ENCODE measurements at places on chromosomes 6 and 20. TPM values are rescaled to one million over a fixed set of nuclear protein-coding genes. Genes with fewer than 3 reads are reported as not detected.

NRSN1 gene
- 0.64 TPM for total RNA-seq

PDYN gene
- total RNA-seq = not detected

DNA sequence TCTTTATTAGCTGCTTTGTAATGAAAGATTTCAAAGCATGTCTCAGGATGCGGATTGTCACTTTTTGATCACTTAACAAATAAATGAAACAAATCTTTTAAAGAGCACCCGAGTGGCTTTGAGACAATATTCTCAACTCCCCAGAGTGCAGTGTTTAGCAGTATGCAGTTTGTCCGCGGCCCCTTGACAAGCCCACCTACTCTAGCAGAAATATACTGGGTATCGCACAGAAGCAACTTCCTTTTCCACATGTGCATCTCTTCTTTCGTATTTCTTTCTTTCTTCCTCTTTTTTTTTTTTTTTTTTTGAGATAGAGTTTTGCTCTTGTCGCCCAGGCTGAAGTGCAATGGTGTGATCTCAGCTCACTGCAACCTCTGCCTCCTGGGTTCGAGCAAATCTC, 84.5 kb upstream of the FAM184A start:
- no peak overlapping the region for H3K4me3 ChIP-seq
- H3K27ac ChIP-seq = no peak overlapping the region
- no peak for DNase-seq
- no peaks in the 10 kb centered on the region for H3K4me1 ChIP-seq

DNA sequence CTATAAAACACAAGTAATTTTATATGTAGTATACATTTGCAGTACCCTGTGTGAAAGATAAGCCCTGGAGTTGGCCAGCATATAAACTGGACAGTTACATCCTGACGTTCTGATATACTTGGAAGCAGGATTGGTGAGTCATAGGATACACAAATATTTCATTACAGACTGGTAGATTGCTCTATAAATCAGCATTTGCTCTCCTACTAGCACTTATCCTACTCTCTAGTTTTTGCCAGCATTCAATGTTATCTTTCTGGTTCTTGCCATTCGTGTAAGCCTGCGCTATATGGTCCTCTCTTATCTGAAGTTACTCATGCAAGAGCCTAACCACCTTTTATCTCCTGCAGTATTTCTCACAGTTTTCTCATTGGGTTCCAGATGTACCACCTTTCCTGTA, 680.2 kb upstream of the MMS22L start:
- no peaks in the 10 kb centered on the region for H3K36me3 ChIP-seq
- no peak for DNase-seq
- no peaks in the 10 kb centered on the region for H3K4me1 ChIP-seq
- no peaks in the 10 kb centered on the region for H3K27me3 ChIP-seq
- H3K4me3 ChIP-seq = no peak overlapping the region
- H3K27ac ChIP-seq = no peak overlapping the region

KIF6 gene
- 0.08 TPM for total RNA-seq

PLAGL1 gene
- 30.2 TPM for total RNA-seq

- H3K27me3 ChIP-seq = no peaks in the 10 kb centered on the region
- no peak overlapping the region for H3K27ac ChIP-seq
- H3K4me1 ChIP-seq = no peaks in the 10 kb centered on the region
- DNase-seq = no peak
- H3K36me3 ChIP-seq = no peaks in the 10 kb centered on the region
- H3K4me3 ChIP-seq = no peak overlapping the region
Measured at GRCh38 chr6:167980911-167981580, 16.4 kb upstream of the KIF25 start.

DNA sequence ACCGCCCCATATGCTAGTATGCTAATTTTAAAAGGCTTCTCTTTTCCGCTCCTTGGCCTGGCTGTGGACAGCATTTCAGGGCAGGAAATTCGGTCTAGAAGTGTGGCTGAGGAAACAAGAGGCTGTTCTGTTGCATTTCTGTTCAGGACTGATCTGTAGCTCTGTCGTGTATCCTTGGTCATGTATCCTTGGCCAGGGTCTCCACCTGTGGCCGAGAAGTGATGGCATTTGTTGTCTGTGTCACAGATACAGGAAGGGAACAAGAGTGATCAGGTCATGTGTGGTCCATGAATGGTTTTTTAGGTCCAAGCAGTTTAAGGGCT, 300.5 kb upstream of the SUPT3H start:
- H3K4me1 ChIP-seq = no peaks in the 10 kb centered on the region
- H3K4me3 ChIP-seq = no peak overlapping the region

DNA sequence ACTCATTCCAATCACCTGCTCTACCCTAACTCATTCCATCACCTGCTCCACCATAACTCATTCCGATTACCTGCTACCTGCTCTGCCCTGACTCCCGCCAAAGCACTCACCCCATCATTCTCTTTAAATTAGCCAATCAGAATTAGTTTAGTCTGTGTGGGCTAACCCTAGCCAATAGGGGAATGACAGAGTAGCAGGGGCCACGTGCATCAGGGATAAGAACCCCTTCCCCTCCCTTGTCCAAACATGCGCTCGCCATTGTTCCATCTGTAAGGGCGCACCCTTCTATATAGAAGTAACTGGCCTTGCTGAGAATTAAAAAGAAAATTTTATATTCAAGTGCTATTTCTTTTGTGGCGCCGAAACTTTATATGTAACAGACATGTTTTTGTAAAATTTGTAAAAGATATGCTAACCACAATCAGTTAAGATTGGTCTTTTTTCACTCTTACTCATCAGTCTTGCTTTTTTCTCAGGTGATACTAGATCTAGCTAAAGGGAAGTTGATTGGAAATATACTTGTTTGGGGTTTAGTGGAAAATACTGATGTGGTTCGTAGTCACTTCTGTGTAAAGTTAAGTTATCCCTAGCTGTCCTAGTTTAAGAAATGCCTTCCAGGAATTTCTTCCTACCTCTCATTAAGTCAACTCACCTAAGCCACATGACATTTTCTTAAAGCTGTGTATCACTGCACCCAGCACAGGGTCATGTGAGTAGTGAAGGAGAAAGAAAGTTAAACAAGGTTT, 16.5 kb downstream of the RTN4IP1 start:
- no peak overlapping the region for H3K4me3 ChIP-seq
- H3K27ac ChIP-seq = no peak overlapping the region
- H3K36me3 ChIP-seq = no peaks in the 10 kb centered on the region
- no peaks in the 10 kb centered on the region for H3K27me3 ChIP-seq
- no peaks in the 10 kb centered on the region for H3K4me1 ChIP-seq
- DNase-seq = no peak

DNA sequence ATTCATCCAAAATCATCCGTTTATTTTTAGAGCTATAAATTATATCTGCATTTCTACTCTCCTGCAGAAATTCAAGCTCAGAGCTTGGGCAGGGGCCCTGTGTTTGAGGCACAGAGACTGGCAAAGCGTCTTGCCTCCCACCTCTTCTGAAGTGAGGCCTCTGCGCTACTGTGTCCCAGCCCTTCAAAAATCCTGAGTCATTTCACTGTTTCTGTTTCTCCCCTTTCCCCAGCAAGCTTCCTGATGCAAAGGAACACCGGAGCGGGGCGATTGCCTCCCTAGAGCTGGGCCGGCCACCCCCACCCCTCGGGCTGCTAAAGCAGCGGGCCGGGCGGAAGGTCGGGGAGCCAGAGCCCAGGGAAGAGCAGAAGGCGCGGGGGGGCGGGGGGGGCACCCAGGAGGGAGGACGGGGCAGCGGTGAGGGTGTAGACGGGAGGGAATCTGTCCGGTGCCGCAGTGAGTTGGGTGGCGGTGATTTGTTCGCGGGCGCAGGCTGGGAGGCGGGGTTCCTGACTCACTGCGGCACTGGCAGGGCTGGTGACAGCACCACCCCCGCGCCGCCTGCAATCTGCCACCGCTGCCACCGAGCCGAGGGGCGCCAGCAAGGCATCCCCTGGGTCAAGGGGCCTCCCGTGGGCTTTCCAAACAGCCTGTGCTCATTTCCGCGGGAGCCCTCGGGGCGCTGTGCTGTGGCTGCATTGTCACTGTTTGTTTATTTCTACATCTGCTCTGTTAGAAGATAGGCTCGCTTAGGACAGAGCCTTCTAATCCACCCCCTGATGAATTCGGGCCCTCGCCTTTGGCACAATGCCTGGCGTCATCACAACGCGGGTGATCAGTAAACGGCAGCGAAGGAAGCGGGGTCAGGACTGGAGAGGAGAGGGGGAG, 46.5 kb upstream of the SNAP25 start:
- DNase-seq = peak; percentile 36
- H3K4me3 ChIP-seq = peak overlapping the region; percentile 16
- no peaks in the 10 kb centered on the region for H3K4me1 ChIP-seq
- no peaks in the 10 kb centered on the region for H3K36me3 ChIP-seq
- no peaks in the 10 kb centered on the region for H3K27me3 ChIP-seq

CGA gene
- not detected for total RNA-seq

DNA sequence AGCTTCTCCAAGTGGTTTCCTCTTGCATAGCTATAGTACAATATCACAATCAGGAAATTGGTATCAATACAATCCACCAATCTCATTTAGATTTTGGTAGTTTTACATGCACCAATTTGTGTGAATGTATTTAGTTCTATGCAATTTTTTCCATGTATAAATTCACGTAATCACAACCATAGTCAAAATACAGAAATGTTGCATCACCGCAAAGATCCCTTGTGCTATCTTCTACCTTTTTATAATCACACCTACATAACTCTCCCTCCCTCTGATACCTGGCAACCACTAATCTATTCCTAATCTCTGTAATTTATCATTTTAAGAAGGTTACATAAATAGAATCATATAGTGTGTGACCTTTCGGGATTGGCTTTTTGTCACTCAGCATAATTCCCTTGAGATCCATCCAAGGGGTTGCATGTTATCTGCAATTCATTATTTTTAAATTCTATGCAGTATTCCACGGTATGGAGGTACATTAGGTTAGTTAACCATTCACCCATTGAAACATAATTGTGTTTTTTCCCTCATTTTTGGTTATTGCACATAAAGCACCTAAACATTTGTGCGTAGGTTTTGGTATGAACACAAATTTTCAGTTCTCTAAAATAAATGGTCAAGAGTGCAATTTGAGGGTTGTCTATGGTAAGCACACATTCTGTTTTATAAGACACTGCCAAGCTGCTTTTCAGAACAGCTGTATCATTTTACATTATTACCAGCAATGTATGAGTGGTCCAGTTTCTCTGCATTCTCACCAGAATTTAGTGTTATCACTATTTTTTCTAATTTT, 95.1 kb upstream of the SLC22A23 start:
- H3K27ac ChIP-seq = no peak overlapping the region
- H3K4me1 ChIP-seq = peaks cover 6% of the 10 kb centered on the region
- no peak overlapping the region for H3K4me3 ChIP-seq
- no peaks in the 10 kb centered on the region for H3K27me3 ChIP-seq
- DNase-seq = no peak

DNA sequence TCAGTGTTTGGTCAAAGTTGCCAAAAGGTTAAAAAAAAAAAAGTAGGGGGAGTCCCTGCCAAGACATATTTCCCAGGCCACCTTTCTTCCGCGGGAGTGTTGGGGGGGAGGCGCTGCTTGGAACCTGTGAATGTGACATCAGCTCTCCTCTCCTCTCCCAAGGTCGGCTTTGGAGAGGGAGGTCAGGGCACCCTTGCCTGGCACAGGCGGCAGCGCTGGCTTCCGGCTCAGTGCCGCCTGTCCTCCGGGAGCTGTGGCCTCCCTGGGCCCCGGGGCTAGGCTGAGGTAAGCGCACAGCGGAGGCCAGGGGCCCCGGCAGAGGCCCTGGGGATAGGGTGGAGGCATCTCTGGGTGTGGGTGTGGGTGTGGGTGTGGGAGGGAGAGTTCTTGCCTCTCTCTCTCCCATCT, 1.9 kb upstream of the EDN1 start:
- no peak for DNase-seq
- no peak overlapping the region for H3K27ac ChIP-seq
- peaks cover 8% of the 10 kb centered on the region for H3K4me1 ChIP-seq
- H3K4me3 ChIP-seq = no peak overlapping the region
- H3K36me3 ChIP-seq = peaks cover under 1% of the 10 kb centered on the region

GRCh38 chr6:89581689-89582088, 56.9 kb downstream of the LYRM2 start:
- H3K27me3 ChIP-seq = no peaks in the 10 kb centered on the region
- H3K27ac ChIP-seq = no peak overlapping the region
- no peaks in the 10 kb centered on the region for H3K4me1 ChIP-seq
- no peak overlapping the region for H3K4me3 ChIP-seq
- H3K36me3 ChIP-seq = no peaks in the 10 kb centered on the region

DNA sequence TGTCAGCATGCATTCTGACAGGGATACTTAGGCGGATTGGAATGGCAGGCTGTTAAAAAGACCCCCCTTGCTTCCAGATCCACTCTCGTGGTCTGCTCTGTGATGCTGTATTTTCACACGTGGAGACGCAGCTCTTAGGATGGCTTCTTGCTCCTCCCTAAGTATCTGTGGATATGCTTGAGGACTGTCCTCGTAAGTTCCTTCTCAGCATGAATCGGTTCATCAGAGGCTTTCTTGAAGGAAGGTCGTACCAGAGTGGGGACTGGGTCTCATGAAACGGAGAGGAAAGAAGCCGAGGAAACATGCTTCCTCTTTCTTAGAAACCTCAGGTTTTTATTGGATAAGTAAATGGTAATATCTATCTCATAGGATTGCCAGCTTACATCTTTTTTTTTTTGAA, 220.4 kb downstream of the FARS2 start:
- no peaks in the 10 kb centered on the region for H3K27me3 ChIP-seq
- no peak for DNase-seq
- H3K4me3 ChIP-seq = no peak overlapping the region
- H3K27ac ChIP-seq = no peak overlapping the region
- no peaks in the 10 kb centered on the region for H3K36me3 ChIP-seq
- H3K4me1 ChIP-seq = no peaks in the 10 kb centered on the region

ZC3H12D gene
- total RNA-seq = 4.9 TPM

BNIP5 gene
- 7.8 TPM for total RNA-seq

DNA sequence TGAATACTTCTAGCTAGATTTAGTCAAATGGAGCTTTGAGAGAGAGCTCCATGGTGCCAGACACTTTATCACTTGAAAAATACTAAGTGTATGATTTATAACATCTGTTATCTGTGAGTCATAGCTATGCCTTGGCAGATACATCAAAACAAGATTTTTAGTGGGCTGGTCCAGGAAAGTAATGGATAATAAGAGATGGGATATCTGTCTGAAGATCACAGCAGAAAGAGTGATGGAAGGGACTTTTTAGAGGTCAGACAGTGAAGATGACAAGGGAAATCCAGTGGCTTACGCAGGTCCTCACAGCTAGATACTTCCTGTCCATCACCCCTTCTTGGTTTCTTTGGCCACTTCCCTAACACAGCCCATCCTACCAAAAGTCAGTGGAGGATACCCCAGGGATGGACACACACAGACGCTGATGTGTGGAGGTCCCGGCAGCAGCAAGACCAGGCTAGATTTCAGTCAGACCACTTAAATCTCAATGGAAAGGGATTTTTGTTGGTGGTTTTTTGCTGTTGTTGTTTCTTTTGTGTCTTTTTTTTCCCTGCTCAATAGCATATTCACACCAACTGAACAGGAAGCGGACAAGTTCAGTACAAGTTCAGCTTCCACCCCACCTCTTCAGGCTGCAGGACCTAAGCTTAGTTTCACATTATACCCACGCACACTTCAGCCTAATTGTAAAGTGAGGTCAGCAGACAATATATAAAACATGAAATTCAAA, 209.3 kb downstream of the ALDH8A1 start:
- no peaks in the 10 kb centered on the region for H3K4me1 ChIP-seq
- no peak overlapping the region for H3K27ac ChIP-seq
- no peaks in the 10 kb centered on the region for H3K36me3 ChIP-seq
- DNase-seq = no peak
- no peaks in the 10 kb centered on the region for H3K27me3 ChIP-seq

GRIK2 gene
- total RNA-seq = 0.72 TPM

Data from colonic mucosa (tissue), 4 donors.